Jurkat, Clone E6-1 (cell line): ENCODE measurements at places on chromosomes 4 and X.

DNA sequence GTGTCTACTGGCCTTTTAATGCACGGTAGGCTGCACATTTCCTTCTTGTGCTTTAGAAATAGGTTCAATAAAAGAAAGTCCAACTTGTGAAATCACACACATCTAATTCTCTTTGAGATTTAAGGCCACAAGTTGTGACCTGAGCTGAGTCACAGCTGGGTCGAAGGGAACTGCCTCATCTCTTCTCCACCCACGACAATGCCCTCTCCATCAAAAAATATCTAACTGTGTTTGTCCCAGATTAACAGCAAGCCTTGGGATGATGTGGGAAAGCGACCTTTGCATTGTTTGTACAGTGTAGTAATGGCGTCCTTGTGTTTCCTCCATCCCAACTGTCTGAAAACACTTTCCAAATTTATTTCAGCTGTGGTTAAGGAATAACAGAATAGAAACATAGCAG lies 168.9 kb downstream of the AMELX start:
- no peak for DNase-seq

DNA sequence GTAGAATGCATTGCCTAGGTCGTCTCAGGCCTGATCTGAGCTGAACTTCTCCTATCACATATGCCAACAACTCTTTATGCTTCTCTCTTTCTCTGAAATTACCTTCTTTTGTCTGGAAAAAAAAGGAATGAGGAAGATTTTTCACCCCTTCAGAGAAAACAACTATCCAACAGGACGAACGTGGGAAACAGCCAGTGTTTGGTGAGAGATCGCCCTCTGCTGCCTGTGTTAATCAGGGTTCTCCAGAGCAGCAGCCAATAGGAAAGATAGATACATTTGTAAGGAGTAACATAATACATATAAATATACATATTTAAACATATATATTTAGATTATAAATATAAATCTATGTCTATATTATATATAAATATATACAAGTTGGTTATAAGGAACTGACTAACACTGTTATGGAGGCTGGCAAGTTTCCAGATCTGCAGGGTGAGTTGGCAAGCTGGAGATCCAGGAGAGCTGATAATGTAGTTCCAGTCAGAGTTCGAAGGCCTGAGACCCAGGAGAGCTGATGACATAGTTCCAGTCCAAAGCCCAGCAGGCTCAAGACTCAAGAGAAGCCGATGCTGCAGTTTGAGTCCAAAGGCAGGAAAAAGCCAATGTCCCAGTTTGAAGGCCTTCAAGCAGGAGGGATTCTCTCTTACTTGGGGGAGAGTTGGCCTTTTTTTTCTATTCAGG lies 13.3 kb downstream of the CETN2 start:
- DNase-seq = no peak

DNA sequence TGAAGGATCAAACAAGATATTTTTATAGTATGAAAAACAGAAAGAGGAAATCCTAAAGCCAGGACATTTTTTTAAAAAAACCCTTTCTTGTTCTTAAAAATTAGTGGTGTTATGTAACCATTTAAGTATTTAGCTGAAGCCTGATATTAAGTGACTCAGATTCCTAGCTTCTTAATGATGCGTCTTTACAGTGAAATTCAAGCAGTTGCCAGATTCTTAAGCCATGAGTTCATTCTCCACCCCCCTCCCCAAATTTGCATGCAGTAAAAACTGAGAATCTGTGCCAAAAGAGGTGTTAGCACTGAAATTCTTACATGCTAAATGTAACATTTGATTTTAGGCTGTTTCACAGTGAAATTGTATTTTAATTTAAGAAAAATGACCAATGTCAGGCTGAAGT lies 180.8 kb downstream of the RAPGEF2 start:
- DNase-seq = no peak

DNA sequence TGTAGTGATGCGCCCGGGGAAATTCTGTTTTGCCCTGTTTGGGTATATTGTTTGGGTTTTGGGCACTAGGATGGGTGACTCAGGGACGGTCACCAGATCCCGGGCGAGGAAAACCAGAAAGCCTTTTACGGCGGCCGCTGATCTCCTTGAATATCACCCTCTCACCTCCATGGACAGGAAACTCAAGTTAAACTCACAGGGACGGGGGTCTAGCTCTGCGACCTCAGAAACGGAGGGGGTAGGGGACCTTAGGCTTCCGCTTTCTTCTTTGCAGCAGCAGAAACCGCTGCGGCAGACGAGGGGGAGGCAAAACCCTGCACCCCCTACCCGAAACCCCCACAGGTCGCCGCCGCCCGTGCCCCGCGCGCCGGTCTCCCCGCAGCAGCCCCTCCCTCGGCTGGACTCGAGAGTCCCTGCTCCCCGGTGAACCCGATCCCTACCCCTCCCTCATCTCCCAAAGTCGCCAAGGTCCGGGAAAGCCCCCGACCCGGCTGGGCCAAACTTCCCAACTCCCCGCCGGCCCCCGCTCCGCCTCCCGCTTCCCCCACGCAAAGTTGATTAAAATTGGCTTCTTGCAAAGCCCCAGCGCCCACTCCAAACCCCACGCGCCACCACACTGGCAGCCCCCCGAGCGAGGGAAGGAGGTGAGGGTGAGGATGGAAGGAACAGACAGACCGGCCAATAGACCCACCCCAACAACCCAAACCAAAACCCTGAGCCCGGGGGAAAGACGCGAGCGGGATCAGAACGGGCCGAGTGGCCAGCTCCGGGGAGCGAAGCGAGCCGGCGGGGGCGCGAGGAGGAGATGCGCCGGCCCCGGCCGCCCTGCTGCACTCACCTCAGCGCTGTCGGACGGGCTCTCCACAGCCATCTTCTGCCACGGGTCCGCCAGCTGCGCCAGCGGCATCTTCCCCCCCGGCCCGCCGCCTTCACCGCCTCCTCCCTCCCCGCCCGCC lies 705 bp downstream of the RPS6KA3 start:
- DNase-seq = no peak
